Stimulated activated CD4-positive, alpha-beta T cell treated with anti-CD3 and anti-CD28 coated beads, TNF-alpha, amount 100 ng/mL, for 1 hour (primary cell): ENCODE measurements at places on chromosomes 1 and 21.

GRCh38 chr1:79193211-79194079, 186.9 kb upstream of the ADGRL4 start:
- DNase-seq, result no peak

GRCh38 chr1:48536477-48536876, 64.5 kb upstream of the SPATA6 start:
- DNase-seq, result no peak

GRCh38 chr1:200751717-200752116, 13.0 kb downstream of the CAMSAP2 start:
- DNase-seq, result no peak

DNA sequence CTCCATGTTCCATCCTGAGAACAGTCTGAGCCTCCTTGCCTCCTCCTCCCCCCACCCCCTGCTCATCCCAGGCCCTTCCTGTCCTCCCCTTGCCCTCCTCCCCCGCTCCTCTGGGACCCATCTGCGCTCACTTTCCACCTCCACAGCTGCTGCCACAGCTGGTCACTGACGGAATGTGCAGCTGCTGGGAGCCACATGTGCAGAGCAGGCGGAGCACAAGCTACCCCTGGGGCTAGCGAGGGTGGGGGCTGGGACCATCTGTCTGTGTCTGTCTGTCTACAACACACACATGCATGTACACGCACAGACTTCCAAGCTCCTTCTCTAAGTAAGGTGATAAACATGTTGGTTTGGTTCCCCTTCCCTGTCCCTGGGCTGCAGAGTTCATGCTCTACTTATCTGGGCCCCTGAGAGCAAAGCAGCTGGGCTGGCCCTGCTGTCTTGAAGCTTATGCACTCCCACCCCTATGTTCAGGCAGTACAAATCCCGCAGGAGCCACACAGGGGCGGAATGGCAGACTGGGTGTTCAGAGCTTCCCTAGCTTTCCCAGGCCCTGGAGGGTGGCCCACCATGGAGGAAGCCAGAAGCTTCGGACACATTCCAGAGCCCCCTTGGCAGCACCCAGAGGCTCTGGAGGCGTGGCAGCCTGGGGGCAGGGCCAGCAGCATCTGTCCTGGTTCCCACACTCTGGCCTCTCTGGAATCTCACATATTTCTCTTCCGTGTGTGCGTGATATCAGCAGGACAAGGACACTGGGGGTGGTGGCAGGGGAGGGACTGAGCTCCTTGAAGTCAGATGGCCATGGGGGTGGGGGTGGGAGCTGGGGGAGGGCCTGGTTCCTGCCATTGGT, 7.0 kb upstream of the HEYL start:
- no peak for DNase-seq

DNA sequence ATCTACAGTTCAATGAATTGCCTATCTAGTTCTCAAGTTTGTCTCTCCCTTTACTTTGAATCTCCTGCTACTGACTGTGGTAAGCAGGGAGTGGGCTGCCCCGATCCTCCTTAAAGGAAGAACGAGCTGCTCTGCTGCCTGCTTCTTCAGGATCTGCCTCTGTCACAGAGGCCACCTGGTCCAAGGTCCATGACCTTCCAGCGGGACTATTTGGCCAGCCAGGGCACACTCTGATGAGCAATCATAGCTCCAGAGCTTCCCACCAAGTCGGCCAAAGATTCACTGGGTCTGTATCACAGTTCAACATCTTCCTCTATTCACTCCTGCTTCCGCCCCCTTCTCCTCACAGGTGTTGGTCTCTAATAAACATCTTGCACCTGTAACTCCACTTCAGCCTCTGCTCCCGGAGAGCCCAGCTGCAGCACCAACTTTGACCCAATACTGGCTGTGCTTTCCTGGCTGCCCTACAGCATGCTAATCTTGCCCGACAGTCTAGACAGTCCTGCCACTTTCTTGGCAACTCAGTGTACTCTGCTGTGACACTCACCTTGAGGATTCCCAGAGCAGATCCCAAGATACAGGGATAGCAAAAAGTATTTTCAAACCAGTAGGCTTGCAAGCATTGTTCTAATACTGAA, 16.9 kb upstream of the MAP10 start:
- DNase-seq, result no peak

GRCh38 chr1:199684686-199685273, 342.7 kb upstream of the NR5A2 start:
- no peak for DNase-seq

DNA sequence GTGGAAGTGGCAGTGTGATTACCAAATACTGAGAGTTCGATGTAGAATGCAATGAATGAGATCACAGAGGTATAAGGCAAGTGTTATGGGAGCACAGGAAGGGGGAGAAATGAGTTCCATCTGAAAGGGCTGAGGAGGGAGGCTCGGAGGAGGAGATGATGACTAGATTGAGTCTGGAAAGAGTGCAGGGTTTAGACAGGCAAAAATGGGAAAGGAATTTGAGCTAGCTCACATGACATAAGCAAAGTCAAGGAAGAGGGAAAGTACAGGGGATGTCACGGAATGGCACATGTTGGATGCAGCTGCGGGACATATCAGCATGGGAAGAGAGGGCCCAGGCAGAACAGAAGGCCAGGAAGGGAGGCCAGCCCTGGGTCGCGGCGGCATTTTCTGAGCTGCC, 132.7 kb downstream of the RUNX1 start:
- no peak for DNase-seq

DNA sequence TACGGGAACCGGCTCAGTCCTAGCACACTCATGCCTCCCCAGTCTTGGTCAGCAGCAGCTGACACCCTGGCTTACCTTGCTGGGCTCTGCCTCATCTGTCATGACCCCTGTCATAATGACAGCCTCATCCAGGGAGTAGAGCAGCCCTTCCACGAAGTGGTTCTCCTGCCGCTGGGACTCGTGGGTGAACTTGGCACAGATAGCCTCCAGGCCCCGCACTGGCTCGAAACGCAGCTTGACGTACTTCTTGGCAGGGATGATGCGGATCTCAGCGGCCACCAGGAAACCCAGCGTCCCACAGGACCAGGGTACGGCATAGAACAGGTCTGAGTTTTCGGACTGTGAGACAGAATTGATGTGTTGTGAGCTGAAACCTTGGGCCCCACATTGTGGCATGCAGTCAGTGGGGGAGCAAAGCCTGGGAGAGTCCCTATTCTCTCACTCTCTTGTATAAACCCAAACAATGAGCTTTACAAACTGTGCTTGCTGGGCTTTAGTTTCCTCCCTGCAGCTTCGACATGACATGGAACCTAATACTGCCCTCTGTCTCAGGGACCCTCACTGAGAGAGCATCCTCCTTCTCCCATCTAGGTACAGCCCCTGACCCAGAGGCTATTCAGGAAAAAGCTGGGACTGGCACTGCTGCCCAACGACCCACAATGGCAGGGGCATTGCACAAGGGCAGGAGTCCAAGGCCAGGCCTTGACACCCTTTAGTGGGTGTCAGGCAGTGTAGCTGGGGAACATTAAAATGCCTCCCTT, 15.5 kb downstream of the DHCR24 start:
- no peak for DNase-seq

GRCh38 chr1:109971559-109971958, 13.0 kb upstream of the AHCYL1 start:
- no peak for DNase-seq

DNA sequence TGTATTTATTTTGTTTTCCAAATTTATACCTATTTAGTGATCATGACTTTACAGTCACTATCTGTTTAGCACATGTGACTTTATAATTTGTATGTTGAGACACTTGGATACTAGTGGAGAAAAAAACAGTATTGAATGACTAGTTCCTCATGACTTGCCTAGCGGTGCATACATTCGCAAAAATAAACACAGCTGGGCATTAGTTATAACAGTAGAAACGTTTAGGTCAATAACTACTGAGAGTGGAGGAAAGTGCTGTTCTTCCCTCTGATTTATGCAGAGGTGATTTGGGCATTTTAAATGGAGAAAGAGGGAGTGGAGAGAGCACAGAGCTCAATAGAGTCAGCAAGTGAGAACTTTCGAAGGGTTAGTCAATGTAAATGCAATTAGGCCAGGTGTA, 1679.0 kb upstream of the B3GALT2 start:
- DNase-seq, result no peak

DNA sequence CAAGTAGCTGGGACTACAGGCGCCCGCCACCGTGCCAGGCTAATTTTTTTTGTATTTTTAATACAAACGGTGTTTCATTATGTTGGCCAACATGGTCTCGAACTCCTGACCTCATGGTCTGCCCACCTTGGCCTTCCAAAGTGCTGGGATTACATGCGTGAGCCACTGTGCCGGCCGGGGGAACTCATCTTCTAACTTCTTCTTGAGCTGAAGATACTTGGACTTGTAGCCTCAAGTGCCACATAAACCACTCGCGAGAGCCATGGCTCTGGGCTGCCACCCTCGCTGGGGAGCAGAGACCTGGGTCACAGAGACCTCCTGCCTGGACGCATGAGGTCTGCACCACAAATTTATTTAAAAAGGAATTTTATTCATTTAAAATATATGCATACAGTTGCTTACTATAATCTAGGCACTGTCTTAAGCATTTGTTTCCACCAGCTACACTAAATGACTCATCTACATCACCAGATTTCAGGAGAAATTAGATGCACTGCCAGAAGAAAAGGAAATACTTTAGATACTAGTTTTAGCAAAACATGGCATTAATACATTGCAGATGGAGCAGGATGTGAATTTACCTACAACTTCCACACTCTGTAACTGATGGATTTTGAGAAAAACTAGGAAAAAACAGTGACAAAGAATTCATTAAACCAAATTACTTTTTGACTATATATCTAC, 29.9 kb upstream of the PUM1 start:
- DNase-seq, result no peak
